ENCODE measurements at places on chromosomes 4 and X.

DNA sequence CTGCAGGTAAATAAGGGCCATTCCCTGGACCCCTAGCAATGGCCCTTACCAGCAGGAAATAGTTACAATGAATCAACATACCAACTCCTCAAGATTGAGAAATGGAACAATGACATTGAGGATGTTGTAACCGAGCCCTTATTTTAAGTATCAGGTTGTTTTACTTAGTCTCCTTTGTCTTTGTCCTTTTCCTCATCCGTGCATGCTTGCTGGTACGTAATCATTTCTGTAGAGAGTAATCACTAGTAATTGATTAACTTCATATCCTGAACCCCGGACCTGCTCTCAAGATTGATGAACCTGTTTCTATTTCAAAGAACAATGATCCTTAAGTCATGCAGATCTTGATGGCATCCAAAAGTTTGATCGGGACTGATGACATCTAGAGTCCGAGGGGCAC is 98.6 kb upstream of the LANCL3 start:
- no peak for DNase-seq

DNA sequence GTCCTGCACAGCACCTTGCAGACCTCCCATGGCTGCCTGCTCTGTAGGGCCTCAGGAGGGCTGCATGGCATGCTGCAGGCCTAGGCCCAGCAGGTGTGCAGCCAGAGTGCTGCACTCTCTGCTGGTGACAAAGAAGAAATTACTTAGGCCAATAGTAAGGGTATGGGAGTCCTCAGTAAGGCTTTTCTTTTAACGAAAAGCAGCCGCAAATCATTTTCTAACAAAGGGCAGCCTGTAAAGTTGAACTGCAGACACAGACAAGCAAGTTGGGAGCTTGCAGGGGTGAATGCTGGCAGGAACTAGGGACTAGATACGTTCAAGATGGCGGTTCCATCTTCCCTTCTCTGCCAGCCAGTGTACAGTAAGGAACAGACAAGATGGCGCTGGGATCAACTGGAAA is 22.4 kb upstream of the UBA6 start:
- DNase-seq = no peak

GRCh38 chr4:40730091-40730679 is 19.6 kb upstream of the NSUN7 start:
- no peak for DNase-seq

DNA sequence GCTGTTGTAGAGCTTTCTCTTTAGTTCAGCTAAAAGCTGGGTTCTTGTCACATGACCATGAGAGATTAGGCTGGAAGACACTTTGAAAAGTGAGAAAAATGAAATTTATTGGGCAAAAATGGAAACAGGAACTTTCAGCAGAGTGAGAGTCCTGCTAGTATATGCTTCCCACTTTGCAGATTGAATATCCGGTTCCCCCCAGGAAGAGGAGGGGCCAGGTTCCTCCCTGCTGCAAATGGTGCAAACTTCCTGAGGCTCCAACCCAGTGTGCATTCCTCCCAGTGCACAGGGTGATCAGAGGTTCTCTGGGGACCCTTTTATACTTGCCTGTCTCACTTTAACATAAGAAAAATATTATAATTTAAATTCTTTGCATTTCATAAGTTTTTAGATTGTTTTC is 119.9 kb upstream of the SPIN4 start:
- DNase-seq = no peak

DNA sequence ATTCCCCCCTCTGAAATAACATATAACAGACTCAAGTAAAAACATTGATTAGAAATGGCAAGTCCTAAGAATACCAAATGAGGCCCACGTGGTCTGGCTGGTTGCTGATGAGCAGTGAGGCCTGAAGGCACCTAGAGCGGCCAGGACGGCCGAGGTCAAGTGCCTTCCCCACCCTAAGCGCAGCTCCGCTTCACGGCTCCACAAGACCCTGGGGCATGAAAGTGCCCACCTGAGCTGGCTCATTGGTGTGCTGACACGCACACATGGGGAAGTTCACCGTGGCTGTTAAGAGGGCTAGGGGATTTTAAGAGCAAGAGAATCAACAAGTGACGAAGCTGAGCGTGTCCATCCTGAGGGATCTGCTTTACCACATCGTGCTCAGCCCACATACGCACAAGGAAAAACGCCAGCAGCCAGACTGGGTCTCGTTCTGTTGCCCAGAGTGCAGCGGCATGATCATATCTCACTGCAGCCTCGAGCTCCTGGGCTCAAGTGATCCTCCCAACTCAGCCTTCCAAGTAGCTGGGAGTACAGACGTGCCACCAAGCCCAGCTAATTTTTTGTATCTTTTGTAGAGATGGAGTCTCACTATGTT is 22.4 kb downstream of the DCTD start:
- DNase-seq = no peak

DNA sequence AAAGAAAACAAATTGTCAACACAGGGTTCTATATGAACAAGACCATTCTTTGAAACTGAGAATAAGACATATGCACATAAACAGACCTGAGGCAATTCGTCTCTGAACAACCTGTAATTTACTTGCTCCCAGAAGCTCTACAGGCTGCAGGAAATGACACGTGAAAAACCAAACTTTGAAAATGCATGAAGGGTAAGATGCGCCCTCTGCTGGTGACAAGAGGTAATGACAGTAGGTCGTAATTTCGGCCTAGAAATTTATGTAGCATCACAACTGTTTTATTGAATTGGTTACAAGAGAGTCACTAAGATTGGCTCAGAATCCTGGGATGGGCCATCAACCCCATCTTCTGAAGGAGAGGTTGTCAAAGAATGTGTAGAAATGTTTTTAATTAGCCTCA is 276.5 kb downstream of the PPP4R3C start:
- no peak for DNase-seq

- DNase-seq = no peak
Measured at GRCh38 chr4:98517218-98518021, 141.0 kb downstream of the TSPAN5 start.

DNA sequence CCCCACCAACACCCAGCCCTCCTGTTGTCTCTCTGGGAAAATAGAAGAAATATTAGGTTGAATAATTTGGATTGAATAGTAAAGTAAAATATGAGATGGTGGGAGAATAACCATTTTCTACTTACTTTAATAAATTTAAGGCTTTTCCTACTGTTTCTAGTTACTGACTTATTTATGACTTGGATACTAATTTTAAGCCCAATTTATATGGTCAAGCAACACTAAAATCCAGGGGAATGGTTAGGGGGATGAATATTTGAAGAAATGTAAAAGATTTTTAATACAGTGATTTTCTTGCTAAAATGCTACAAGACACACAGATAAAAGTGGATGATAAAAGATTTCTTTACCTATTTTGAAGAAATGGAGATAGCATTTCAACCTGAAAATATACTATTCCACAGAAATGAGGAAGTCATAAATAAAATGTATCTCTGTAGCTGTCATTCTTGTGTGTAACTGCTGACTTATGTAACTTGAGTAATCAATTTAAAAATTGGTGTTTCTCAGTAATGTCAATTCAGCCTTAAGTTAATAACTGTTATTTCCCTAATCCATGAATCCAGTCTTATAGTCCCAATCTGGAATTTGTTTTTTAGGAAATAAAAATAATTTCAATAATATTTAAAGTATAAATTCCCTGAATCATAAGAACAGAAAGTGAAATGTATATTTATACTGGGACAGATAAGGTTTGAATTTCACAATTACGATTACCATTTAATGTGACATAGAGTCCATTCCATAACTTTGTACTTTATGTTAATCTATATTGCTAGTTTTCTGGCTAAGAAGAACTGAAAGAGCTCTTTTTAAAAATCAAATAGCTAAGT is 24.3 kb upstream of the IL2 start:
- no peak for DNase-seq

DNA sequence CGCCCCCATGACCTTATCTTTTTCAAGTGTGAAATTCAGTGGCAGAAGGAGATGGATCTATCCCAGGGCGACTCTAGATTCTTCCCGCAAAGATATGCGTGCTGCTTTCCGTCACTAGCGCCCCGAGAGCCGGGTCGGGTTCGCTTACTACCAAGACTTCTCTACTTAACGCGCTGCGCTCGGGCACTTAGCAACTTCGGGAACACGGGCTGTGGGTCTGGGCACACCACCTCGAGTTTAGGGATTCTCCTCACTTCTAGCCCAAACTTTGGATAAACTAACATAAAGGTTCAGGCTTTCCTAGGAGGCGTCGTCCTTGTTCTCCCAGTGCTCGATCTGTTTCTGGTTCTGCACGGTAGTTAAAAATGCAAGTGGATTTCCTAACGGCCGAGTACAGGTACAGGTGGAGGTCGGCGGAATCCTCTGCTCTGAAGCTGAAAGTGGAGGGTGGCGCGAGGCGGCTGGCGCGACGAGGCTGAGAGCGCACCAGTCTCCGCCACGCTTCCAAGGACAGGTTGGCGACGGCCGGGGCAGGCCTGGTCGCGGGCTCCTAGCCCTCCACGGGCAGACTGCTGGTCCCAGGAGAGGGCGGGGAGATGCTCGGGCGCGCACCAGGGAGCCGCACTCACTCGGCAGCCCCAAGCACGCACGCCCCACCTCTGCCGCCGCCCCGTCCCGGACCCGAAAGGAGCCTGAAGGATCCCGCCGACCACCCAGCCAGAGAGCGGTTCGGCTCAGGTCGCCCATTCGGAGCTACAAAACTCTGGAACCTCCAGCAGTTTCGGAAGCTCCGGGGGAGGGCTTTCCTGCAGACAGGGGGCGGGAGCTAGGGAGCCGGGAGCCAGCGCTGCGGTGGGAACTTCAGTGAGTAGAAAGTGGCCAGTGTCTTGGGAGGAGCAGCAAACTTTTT is 100.8 kb upstream of the TENM3 start:
- DNase-seq = no peak

DNA sequence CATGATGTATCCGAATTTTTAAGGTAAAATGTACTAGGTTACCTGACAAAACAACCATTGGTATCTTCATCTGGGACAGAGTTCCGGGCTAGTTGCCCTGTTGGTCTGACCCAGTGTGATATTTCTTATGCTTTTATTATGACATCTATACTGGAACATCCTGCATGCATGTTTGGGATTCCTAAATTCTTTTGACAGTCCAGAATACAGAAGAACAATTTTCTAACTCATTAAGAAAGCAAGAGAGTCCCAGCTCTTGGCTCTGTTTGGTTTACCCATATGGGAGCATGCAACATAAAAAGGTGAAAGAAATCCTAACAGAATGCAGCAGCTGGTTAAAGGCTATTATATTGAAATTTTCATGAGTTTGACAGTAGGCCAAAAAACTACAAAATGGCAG is 247.7 kb upstream of the FTHL17 start:
- DNase-seq = no peak

DNA sequence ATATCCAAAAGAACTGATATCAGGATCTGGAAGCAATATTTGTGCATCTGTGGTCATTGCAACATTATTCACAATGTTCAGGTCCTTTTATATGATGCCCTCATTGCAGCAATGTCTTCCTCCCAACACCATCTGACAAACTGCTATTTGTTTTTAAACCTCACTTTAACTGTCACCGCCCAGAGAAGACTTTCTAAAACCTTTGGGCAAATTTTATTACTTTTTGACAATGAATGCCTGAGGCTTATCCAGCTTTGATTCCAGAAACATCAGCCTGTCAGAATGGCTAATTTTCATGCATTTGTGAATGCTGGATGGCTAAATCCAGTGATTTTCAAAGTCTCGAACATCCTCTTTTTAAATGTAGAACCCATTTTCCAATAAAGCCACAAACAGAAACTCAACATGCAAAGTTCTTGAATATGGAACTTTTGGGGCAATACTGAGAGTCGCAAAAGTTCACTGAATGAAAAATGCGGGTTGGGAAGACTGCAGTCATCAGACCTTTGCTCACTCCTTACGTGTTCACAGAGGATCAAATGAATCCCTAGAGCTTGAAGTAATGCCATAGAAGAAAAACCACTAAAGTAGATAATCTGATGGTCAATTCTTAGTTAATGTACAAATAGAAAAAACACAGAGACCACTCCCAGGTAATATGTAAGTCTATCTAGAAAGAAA is 10.5 kb downstream of the FGB start:
- DNase-seq = no peak

DNA sequence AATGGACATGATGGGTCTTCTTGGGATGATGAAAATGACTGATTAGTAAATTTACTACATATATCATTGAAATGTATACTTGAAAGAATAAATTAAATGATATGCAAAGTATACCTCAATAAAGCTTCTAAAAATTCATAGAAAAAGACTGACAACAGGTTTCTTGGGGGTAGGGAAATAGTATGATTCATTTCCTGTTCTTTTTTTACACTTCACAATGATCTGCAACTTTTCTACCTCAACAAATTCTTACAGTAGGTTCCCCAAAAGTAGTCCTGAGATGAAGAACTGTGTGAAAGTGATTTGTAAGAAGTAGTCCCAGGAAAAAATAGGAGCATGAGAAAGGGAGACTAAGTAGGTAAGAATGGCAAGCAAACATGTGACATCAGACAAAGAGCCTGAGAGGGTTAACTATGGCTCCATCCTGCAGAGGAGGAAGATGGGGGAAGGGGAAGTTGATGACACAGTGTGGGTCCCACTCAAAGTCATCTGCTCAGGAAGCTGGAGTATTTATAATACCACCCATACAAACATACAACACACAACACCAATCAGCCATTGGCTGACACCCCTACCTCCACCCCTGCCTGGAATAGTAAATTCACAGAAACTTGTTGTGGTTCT is 73.9 kb downstream of the ARHGAP6 start:
- no peak for DNase-seq

DNA sequence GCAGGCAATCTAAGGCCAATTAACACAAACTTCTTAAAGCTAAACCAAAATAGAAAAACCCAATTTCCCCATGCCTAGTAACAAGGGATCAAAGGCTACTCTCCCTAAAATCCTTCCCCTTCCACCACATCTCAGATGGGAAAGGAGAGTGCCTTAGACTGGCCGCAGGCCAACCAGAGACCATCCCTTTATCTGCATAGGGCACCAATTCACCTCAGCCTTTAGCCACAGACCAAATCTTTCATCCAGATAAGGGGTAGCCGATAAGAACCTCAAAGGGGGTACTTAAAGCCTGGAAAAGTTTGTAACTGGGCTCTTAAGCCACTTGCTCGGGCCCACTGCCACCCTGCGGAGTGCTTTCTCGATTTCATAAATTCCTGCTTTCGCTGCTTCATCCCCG is 68.3 kb downstream of the TEX13C start:
- DNase-seq = no peak

DNA sequence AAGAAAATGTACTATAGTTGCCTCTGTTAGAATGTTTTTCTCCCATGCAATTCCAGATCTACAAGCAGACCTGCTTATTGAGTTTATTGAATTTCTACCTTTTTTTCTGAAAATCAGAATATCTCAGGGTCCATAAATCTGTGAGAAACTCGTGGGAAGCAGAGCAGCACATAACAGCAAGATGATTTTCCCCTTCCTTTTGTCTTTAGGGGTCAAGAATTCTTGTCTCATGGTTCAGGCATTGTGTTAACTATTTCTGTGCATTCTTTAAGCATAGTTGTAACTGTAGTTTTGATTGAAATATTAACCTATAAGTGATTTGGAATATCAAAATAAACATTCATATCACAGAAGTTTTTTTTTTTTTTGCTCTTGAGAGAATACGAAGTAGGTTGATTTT is 11.4 kb downstream of the EDNRA start:
- no peak for DNase-seq

GRCh38 chr4:186201535-186202230 is 10.3 kb downstream of the CYP4V2 start:
- DNase-seq = no peak
